ENCODE measurements at places on chromosomes 2 and 18.
A peak's percentile ranks its signal among the peaks of the same experiment; 100 is the strongest.

DNA sequence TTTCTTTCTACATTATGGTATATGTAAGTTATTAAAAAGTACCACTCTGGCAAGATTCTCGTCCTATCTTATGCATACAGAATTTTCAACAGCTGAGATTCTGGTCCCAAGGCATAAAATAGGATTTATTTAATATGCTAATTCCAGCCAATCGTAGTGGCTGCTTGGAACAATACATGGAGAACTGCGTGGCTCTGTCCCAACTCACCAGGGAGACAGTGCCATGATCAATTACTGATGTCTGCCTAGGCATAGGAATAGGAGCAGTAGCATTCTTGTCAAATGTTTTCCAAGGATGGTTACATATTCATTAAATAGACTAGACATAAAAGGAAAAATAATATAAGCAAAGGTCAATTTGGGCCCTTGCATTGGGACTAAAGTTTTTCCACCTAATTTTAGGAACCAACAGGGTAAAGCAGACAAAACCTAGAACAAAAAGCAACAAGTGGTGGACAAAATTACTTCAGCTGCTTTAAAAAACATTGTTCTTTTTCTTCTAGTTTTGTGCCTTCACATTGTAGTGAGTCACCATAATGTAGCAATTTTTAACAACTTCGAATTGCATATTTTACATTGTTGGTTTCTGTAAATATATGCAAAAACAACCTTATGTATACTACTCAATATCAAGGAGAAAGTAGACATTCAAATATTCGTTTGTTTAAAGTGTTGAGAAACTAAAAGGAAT lies 232.8 kb upstream of the ATP5MC3 start:
- DNase-seq: no peak

GRCh38 chr2:212523756-212524155 lies 14.8 kb downstream of the ERBB4 start:
- DNase-seq: no peak

- no peak for DNase-seq
Observed at GRCh38 chr2:176978921-176979320, 233.7 kb upstream of the HNRNPA3 start.

DNA sequence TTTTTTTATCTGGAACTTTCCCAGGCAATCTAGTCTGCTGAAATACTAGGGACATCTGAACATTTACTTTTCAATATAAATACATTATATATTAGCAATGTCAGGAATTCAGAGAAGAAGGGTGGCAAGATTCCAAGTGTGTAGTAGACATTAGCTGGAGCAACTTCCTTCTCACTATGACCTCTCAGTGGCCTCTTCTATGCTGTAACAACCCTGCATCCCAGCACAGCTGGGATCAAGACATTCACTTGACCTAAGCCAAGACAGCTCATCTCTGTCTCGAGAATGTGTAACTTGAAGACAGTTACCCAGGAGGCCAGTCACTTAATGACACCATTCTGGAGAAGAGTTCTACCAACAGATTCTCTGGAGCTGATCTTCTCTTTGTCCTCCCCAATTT lies 61.7 kb upstream of the RALBP1 start:
- DNase-seq: peak; percentile 27

DNA sequence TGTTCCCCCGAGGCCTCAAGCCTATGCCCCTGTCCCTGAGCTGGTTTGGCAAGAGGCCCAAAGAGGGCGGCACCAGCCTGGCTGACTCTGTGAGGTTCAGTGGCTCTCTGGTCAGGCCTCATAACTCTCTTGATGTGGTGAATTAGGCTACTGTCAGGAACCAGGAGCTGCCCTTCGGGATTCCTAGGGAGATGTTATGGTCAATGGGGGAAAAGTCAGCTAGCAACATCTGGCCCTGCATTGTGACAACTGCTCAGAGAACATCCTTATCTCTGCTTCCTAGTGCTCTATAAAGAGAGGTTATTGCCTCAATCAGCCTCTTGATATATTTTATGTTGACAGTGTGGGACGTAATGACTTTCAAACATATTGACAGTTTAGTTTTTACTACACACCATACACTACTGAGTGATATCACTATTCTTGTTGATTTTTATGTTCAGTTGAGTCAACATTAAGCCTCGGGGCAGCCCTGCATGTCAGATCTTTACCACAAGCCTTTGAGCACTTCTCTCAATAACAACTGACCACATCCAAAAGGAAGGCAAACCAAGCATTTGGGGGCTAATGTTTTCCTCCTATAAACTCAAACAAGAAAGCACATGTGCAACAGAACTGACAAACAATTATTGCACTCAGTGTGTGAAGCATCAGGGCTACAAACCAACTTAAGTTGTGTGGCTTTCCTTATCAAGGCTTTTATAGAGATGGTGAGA lies 448.3 kb upstream of the SLC14A2 start:
- no peak for DNase-seq

- DNase-seq: no peak
Observed at GRCh38 chr2:218859988-218860831, 605 bp downstream of the WNT6 start.

Data from brain pericyte (primary cell).